ENCODE measurements at places on chromosomes 3 and 15.

DNA sequence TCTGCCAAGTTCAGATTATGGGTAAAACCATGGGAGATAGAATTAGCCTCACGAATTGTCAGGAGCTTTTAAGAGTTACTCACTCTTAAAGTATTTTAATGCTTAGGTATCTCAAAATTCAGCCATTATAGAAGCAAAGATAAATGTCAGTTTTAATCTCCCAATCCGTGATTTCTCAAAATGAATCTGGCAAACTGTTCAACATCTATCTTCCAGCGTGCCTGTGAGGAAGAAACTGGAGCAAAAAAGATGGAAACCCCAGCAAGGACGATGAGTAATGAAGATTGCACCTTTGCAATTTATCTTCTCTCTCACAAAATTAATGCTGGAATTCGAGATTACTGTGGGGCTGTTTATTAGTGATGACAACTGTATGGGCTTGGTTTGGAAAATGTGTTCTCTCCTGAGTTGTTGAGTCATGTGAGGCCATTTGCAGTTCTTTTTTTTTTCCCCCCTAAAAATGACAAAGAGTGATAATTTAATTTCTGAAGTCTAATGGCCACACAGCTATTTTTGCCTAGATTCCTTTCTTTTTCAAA lies 70.5 kb downstream of the PYDC2 start:
- DNase-seq = no peak

DNA sequence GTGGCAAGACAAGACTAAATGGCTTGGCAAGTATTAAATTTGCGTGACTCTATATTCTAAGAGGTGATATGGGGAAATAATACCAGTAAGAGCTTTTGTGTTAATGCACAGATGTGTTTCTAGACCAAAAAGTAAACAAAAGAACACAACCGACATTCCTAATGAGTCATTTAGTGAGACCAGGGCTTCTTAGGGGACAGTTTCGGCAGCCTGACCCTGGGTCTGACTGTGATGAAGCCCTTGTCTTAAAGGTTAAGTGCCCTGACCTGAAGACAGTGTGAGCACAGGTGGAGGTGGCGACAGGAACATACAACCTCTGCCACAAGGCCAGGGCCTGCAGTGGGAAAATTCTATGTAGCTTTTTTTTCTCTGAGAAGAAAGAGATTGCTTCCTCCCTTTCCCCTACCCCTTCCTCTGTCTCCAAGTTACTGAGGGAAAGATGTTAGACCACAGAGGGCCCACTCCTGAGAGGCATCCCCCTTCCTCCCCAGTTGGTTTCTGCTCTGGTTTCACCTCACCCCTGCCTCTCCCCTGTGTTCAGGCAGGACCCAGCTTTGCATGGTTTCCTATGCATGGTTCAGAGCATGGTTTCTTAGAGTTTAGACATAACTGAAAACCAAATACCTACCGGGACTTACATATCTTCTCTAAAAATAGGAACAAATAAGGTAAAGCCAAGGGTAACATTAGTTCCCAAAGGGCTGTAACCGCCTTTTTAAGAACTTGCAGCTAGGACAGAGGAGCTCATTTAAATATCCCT lies 24.8 kb upstream of the CMTM7 start:
- DNase-seq = no peak

GRCh38 chr3:106962993-106963392 lies 414.2 kb upstream of the CCDC54 start:
- DNase-seq = no peak

GRCh38 chr3:56667973-56668579 lies 15.0 kb downstream of the TASOR start:
- DNase-seq = no peak

DNA sequence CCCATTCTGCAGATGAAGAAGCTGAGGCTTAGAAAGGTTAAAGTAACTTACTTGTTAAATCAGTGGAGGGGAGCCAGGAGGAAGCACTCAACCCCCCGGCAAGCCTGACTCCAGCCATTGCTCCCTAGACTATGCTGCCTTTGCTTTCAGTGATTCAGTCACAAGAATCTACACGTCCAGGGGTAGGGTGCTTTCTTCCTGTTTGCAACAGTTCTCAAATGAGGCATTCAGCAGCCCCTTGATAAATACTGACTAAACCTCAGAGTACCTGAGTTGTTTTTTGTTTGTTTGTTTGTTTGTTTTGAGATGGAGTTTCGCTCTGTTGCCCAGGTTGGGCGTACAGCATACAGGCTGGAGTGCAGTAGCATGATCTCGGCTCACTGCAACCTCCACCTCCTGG lies 28.6 kb downstream of the MAGEF1 start:
- DNase-seq = no peak

GRCh38 chr3:189944285-189945145 lies 176.2 kb downstream of the P3H2 start:
- DNase-seq = no peak

DNA sequence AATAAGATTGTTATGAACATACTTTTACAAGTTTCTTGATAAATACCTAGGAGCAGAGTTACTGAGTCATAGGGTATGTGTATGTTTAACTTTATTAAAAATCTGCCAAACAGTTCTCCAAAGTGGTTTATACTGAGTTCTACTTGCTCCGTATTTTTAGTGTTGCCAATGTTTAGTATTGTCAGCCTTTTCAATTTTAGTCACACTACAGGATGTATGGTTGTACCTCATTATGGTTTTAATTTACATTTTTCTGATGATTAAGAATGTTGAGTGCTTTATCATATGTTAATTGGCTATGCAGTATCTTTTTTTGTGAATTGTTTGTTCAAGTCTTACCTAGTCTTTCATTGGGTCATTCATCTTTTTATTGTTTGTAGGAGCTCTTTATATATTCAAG lies 4.3 kb downstream of the TMOD3 start:
- DNase-seq = no peak

DNA sequence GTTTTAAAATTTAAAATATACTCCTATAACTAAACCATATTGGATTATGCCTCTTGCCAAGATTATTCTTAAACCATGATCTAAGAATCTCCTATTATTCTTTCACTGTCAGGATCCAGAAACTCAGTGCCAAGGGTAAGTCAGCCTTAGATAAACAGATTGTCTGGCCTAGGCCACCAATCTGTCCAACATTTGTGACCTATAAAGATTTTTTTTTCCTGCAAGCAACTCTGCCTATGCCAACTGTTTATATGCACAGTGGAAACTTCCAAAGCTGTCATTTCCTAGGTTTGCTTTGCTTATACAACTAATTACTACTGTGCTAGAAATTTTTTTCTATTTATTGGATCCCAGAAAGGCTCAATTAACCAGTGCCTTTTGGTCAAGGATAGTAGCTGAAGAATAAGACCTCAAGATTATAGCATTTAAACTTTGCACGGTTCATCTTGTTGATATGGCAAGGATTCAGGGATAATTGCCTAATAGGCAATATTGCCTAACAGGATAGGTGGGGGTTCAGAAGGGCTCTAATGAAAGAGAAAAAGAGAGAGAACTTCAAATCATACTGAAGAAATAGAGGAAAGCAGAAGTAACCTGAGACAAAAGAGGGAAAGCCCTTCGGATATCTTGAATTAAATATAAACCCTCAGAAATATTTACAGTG lies 22.8 kb downstream of the GAP43 start:
- no peak for DNase-seq

GRCh38 chr15:69466733-69467132 lies 14.1 kb downstream of the RPLP1 start:
- DNase-seq = no peak

DNA sequence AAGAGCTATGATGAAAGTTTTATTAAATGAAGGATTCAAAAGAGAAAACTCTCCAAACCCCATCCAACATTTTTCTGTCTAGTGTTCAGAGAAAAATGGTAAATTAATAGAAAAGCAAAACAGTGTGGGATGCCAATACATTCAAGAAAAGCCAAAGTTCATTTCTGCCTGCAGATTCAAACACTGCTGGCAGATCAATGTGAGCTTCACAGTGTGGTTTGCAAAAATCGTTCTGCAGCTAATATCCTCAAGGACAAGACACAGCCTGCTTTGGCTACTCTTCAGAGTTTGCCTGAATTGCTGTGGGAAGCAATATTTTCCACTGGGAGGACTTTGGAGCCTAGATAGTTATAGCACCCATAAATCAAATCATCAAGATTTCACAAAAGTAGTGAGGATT lies 619.9 kb upstream of the SUCLG2 start:
- no peak for DNase-seq

- DNase-seq = no peak
Observed at GRCh38 chr3:163548015-163548414, 1530.3 kb downstream of the SI start.

DNA sequence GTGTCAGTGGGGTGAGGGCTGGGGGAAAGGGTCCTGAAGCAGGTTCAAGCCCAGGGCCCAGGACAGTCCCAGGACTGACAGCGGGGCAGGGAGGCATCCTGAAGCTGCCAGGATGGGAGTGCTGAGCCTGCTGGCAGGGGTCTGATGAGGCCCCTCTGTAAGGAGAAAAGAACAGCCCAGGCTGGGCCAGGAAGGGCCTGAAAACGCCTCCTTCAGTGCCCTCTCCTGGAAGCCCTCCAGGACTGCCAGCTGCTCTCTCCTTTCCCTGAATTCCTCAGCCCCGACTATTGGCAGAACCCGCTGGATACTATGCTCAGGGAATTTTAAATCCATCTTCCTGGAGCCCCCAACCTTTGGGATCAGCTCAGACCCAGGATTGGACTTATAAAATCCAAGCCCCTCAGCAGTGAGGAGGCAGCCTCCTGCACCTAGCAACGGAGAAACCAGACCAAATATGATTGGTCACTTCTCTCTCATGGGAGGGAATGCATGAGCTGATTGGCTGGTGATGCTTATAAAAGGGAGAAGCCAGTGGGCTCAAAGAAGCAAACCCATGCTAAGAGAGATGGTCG lies 203.5 kb upstream of the LINGO1 start:
- no peak for DNase-seq

- DNase-seq = no peak
Observed at GRCh38 chr15:85276921-85277320, 103.5 kb upstream of the AKAP13 start.

GRCh38 chr3:178537122-178537705 lies 978 bp downstream of the KCNMB2 start:
- DNase-seq = no peak

GRCh38 chr15:92400573-92400972 lies 6.9 kb downstream of the ST8SIA2 start:
- no peak for DNase-seq

- no peak for DNase-seq
Observed at GRCh38 chr15:53525894-53526293, 233.6 kb downstream of the WDR72 start.

DNA sequence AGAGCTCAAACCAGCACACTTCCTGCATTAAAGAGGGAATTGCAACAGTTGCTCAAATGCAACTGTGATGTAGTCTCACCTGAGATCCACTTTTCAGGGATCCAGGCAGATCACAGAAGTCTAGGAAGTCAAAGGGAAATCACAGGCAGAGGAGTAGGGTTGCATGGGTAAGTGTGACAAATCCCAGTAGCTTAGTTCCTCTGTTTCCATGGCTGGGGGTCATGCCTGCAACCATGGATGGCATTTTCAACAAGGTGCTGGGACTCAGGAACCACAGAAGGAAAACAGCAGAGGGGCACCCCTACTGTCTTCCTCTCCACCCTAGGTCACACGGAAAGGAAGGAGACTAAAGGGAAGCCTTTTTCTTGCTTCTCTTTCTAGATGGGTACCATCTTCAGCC lies 36.5 kb upstream of the ARNT2 start:
- DNase-seq = no peak

- no peak for DNase-seq
Observed at GRCh38 chr3:37770938-37771918, 90.5 kb upstream of the CTDSPL start.

DNA sequence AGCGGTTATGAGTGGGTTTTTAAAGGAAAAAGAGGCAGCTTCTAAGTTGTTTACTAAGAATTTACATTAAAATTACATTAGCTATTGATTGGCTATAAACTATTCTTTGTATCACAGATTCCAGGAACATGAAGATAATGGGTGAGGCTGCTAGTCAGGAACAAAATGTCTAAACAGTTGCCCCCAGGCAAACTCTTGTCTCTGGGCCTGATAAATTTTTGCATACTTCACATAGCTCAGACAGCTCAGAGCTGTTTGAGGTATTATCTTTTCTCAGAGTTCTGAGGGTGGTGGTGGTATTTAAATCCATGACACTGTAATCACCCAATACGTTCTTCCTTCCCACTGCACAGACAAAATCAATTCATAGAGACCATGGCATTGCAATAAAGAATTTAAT lies 2.1 kb upstream of the HACD2 start:
- no peak for DNase-seq

GRCh38 chr3:132347811-132348210 lies 30.6 kb downstream of the ACP3 start:
- DNase-seq = no peak

DNA sequence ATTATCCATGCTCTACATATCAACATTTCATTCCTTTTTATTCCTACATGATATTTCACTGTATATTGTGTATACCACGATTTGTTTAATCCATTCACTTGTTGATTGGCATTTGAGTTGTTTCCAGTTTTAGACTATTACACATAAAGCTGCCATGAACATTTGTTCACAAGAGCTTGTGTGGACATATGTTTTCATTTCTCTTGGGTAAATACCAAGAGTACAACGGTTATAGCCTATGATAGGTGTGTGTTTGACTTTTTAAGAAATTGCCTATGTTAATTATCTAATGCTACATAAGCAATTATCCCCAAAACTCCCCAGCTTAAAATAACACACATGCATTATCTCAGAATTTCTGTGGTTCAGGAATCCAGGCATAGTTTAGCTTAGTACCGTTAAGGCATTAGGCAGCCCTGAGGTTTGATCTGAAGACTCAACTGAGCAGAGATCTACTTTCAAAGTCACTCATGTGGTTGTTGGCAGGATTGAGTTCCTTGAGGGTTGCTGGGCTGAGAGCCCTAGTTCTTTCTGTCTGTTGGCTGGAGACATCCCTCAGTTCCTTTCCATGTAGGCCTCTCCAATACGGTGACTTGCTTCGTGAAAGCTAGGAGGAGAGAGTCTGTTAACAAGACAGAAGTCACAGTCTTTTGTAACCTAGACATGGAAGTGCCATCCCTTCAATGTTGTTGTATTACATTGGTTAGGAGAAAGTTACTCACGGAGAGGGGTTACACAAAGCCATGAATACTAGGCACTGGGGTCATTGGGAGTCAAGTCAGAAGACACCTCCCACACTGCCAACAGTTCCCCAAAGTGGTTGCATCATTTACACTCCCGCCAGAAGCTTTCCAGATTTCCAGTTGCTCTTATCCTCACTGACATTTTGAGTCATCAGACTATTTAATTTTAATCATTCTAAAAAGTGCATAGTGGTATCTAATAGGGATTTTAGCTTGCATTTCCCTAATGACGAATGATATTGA lies 21.0 kb upstream of the PCSK6 start:
- no peak for DNase-seq

DNA sequence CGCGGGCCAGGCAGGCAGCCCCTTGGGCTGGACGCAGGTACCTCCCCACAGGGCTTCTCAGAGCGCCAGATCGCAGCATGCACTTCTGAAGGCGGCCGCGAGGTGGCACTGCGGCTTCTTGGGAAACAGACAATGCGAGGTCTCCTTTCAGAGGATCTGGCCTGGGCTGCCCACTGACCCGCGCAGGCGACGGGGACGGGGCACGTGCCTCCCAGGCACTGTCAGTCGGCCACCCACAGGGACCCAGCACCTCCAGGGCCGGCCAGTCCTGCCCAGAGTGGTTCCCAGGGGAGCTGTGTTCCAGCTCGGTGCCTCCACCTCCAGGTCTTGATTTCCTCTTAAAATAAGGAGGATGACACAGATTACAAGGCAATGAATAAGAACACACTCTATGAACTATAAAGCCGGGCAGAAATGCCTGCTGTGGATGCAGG lies 24.4 kb upstream of the TXNRD3 start:
- no peak for DNase-seq

- no peak for DNase-seq
Observed at GRCh38 chr3:95088464-95088863, 1025.6 kb downstream of the NSUN3 start.

All from GM04503 (cell line).